ENCODE measurements at places on chromosomes 6 and 20. TPM values are rescaled to one million over a fixed set of nuclear protein-coding genes. Genes with fewer than 3 reads are reported as not detected.

DNA sequence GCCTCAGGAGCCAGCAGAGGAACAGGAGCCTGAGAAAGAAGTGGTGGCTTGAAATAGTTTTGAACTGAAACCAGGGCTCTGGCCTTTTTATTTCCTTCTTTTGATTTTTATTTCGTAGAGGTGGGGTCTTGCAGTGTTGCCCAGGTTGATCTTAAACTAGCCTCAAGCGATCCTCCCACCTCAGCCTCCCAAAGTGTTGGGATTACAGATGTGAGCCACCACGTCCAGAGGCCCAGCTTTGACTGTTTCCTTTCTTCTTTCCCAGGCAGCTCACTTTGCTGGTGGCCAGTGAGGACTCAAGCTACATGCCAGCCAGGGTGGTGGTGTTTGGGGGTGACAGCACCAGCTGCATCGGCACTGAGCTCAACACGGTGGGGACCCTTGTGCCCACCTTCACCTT, 20.5 kb downstream of the CUL9 start:
- no peak for DNase-seq

The MICB gene
- 19.7 TPM for total RNA-seq

- no peak for DNase-seq
Measured at GRCh38 chr20:22652681-22653588, 68.6 kb upstream of the FOXA2 start.

The TMC2 gene
- not detected for total RNA-seq

The PARD6B gene
- total RNA-seq = 4.9 TPM

DNA sequence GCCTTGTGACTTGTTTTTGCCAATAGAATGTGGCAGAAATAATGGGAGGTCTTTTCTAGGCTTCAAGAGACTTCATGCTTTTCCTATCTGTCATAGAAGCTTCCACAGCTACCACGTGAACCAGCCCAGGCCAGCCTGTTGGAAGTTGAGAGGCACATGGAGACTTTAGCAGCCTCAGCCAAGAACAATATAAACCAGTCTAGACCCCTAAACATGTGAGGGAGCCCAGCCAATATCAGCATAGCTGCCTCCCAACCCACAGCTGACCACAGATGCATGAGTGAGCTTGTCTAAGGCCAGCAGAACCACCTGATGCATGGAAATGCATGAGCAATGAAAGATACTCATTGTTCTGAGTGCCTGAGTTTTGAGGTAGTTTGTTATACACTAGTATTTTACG, 540.7 kb upstream of the BTBD3 start:
- DNase-seq = no peak

GRCh38 chr6:37702314-37702713, 4.6 kb upstream of the MDGA1 start:
- DNase-seq = no peak

DNA sequence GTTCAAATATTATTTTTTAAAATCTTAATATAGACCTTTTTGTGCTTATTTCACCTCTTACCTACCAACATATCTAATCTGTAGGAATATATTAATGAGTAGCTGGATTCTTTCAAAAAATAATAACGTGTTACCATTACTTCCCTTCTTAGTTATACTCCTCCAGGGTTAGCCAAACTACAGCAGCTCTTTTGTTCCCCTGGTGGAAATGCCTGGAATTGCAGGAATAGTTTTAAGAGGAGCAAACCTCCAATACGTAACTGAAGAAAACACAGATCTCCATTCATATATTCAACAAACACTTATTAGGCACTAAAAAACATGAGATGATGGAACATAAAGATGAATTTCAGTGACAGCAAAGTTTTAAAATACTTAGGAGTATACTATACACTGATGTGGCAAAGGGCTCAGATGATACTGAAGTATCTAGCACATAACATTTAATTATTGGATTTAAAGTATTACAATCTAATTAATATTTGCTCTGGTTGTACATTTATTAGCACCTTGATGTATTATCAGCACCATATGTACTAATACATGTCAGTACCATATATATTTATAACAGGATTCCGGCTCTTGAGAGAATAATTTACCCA, 78.3 kb downstream of the TBX18 start:
- peak; percentile 20 for DNase-seq

DNA sequence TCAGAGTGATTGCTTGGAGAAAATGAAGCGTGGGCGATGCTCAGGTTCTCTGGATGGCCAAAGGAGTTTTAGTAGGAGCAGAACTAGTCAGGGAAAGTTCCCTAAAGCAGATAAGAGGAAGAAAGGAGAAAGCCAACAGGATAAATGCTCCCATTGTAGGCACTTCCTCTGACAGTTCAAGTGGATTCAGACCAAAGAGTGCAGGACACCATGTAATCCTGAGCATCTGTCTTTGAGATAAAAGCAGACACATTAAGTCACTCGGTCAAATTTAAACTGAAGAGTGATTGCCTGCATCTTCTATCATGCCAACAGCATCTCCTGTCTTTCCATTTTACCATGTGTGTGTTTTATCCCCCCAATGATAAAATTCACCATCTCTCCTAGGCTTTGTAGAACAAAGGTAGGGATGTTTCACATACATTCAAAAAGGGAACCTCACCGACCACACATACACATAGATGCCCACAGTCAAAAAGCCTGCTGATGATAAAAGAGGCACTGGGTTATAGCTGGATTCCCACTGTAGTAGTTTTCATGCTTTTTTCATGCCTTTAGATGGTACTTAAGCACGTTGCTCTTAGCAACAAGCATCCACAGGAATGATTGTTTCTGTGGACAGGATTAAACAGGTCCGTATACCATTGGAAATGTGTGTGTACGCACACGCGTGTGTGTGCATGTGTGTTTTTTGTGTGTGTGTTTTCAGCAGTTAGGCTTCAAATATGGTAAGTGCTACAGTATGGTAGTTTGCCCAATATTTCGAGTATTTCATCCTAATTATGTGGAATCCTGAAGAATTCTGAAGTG, 7.0 kb downstream of the GRIK2 start:
- DNase-seq = no peak

The TGM6 gene
- total RNA-seq = not detected

GRCh38 chr6:11969092-11969491, 43.0 kb upstream of the HIVEP1 start:
- DNase-seq = no peak

DNA sequence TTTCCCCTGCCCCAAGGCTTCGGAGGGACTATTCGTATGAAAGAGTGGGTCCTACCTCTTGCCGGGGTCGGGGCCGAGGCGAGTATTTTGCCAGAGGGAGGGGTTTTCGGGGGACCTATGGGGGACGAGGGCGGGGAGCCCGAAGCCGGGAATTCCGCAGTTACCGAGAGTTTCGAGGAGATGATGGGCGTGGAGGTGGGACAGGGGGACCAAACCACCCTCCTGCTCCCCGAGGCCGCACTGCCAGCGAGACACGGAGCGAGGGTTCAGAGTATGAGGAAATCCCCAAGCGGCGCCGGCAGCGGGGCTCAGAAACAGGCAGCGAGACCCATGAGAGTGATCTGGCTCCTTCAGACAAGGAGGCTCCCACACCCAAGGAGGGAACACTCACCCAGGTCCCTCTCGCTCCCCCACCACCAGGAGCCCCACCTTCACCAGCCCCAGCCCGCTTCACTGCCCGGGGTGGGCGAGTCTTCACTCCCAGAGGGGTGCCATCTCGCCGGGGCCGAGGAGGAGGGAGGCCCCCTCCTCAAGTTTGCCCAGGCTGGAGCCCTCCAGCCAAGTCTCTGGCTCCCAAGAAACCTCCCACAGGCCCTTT, 11.3 kb downstream of the PRRC2A start:
- DNase-seq = no peak

DNA sequence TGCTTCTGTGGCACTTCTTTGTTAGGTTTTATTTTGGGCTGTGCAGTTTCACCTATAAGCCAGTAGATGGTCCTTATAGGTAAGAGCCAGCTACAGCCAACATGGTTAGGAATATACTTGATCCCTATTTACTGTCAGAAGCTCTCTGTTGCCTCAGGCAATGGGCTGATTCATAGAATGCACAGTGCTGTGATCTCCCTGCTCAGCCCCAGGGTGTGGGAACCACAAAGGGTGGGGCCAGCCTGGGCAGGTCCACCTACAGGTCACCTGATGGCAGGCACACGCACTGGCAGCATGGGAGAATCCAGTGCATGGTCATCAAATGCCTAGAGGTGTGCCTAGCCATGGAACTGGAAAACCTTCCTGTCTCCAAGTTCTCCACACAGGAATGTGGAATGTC, 191.9 kb downstream of the MOXD1 start:
- DNase-seq = no peak

DNA sequence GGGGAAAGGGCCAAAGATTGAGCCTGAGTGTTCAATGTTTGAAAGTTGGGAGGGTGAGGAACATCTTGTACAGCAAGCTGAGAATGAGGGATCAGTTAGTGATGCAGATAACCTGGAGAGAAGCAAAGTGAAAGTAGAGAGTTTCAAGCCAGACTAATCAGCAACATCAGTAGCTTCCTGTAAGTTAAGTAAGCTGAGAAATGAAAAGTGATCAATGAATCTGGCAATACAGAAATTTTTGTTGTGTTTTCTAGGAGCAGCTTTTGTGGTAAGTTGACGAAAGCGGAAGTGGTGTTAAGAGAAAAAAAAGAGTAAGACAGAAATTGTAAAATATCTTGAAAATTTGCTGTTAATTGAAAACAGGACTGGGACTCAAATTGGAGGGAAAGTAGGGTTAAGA, 855.5 kb upstream of the MAP3K7 start:
- no peak for DNase-seq

DNA sequence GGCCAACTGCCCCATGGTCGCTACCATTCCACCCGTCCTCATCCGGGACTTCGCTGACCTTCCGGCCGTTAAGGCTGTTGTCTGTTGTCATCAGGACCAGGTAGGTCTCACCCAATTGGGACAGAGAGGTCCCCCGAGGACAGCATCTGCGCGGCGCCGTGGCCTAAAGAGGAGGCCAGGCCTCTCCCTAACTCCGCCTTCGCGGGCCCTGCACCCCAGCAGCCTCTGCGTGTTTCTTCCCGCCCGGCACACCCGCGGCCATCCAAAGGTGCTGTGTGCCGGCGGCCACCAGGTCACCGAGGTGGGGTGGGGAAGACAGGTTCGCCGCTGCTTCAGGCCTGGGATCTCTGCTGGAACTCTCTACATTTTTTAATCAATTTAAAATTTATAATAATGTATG, 9.0 kb downstream of the OR2W1 start:
- DNase-seq = no peak

DNA sequence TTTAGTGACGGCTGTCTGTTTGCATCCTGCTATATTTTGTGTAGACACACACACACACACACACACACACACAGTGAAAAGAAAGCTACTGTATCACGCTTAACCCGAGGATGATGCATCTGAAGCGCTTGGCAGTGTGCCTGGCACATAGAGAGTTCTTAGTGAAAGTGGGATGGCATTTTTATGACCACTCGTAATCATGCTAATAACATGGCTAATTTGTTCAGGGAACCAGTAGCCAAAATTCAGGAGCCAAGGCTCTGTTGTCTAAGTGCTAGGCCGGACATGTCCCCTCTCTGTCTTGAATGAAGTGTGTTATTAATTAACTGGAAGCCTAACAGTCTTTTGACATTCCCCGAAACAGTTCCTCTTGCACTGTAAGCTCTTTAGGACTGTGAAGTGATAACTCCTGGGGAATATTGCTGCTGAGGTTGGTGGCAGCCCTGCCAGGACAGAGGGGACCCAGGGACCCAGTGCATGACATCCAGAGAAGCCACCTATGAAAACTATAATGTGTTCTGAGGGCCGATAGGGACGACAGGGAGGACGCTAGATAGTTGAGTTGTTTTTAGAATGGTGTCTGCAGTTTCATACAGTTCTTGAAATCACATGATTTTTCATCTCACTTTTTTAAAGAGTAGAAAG, 45.0 kb upstream of the IRF4 start:
- DNase-seq = no peak

The TINAG gene
- total RNA-seq = not detected

- no peak for DNase-seq
Measured at GRCh38 chr6:105603788-105604586, 201.1 kb upstream of the PREP start.

DNA sequence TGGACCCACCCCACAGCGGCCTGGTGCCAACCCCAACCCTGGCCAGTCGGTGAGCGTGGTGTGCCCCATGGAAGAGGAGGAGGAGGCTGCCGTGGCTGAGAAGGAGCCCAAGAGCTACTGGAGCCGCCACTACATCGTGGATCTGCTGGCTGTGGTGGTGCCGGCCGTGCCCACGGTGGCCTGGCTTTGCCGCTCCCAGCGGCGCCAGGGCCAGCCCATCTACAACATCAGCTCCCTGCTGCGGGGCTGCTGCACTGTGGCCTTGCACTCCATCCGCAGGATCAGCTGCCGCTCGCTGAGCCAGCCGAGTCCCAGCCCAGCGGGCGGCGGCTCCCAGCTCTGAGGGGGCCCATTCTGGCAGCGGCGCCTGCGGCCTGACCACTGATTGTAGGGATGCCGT, 23.2 kb downstream of the SDCBP2 start:
- no peak for DNase-seq

The TRIM15 gene
- 0.26 TPM for total RNA-seq

DNA sequence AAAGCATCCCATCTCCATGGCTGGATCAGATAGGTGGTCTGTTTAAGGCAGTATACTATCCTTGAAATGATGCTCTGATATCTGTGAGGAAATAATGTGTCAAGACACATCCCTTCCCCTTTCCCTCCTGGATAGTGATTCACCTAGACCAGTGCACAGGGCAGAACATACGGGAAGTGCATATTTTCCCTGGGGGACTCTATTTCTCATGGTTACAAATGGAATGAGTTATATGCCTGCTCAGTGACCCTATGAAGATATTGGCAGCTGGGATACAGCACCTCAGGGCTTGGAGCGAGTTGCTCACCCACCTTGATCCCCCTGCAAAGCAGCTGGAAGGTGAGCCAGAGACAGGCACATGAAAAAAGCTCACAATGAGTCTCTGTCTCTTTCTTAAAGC, 67.5 kb upstream of the PRL start:
- DNase-seq = no peak

DNA sequence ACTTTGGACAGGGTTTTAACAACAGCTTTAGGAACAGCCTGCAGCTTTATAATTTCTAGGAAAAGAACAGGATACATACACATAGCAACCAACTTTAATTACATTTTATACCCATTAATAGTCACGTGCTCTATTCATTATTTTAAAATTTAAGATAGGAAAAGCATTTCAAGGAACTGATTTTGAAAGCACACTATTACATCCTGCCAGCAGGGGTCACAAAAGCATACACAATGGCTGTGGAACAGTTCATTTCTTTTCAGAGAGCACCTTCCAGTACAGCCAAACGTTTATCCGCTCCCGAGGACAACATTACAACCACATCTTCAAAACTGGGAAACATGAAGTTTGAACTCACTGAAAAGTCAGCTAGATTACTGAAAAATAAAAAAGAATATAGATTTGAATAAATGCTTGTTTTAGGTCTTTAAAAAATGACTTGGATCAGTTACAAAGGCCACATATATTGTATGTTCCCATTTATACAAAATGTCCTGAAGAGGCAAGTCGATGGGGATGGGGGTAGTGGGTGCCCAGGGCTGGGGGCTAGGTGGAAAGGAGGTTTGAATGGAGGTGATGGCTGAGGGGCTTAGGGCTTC, 104.6 kb upstream of the EXOC2 start:
- DNase-seq = peak; percentile 68

The IMPG1 gene
- total RNA-seq = not detected

The MYH7B gene
- total RNA-seq = 0.40 TPM

The HLA-DPA1 gene
- 11.5 TPM for total RNA-seq

The PSORS1C2 gene
- total RNA-seq = not detected

- DNase-seq = no peak
Measured at GRCh38 chr6:150876598-150876997, 11.1 kb downstream of the MTHFD1L start.

- DNase-seq = no peak
Measured at GRCh38 chr20:37714978-37715672, 21.3 kb downstream of the CTNNBL1 start.

The CRISP3 gene
- not detected for total RNA-seq

- no peak for DNase-seq
Measured at GRCh38 chr6:86273936-86274335, 631.2 kb upstream of the SYNCRIP start.

Data from activated CD4-positive, alpha-beta T cell treated with anti-CD3 and anti-CD28 coated beads for 36 hours (primary cell).